NCI-H1694 treated with DMSO at 0.1 percent for 48 hours (cell line): ENCODE measurements at places on chromosomes 2 and 18.
A peak's percentile ranks its signal among the peaks of the same experiment; 100 is the strongest.

DNA sequence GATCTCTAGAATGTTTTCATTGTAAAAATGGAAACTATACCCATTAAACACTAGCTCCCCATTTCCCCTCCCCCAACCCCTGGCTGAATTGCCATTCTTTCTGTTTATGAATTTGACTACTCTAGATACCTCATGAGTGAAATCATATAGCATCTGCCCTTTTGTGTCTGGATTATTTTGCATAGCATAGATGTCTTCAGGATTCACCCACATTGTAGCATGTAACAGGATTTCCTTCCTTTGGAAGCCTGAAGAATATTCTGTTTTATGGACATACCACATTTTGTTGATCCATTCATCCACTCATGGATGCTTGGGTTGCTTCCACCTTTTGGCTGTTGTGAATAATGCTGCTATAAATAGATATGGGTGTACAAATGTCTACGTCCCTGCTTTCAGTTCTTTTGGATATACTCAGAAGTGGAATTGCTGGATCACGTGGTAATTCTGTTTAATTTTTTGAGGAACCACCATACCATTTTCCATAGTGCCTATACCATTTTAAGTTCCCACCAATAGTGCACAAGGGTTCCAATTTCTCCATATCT is 7.7 kb upstream of the ASB1 start:
- DNase-seq: no peak

- no peak for DNase-seq
Measured at GRCh38 chr2:207898354-207898695, 127.0 kb downstream of the PLEKHM3 start.

DNA sequence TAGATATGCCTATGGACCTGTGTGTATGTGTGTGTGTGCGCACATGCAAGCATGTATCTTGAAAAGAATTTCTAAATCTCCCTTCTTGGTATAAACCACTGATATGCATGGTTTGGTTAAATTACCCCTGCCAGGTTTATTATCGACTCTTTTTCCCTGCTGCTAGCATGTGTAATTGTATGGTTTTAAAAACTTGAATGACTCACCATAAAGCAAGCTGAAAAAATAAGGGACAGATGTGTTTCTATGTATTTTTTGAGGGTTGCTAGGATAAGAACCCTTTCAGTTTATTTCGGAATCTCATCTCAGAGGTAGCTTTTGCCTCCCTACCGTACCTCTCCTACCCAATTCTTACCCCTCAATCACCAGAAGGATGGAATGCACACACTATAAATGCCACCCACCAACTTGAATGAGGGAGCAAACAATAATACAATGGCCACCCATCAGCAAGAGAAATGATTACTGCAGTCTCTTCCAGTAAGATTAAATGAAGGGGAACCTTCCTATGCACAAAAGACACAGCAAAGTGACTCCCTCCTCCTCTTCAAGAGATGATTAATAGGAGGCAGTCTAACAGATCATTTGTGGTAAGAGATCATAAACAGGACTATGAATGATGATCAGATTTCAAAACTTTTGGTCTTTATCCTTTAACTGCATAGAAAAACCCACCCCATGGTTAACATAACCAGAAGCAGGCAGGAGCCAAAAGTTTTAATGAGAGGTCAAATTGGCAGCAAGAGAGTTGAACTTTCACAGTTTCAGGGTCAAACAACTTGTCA is 357.2 kb downstream of the SATB2 start:
- DNase-seq: peak; percentile 83

GRCh38 chr2:217714287-217714751 is 288.5 kb downstream of the TNS1 start:
- DNase-seq: no peak

- DNase-seq: no peak
Measured at GRCh38 chr2:3036432-3037125, 341.0 kb downstream of the EIPR1 start.

- no peak for DNase-seq
Measured at GRCh38 chr2:47697000-47697601, 85.8 kb upstream of the MSH6 start.

DNA sequence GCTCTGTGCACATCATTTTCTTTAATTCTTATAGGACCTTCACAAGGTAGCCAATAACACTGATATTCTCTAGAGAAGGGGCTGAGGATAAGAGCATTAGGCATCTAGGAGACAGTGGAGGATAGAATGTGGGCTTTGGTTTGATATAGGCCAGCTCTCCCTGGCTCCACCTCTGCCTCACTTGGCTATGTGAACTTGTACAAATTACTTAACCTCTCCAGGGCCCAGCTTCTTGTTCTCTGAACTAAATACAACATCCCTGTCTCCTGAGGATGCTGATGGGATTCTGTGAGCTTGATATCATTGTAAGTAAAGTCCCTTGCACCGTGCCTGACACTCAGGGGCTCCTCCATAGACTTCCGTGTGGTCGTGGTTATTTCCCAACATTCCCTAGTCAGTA is 87.3 kb downstream of the ACOXL start:
- no peak for DNase-seq

- DNase-seq: no peak
Measured at GRCh38 chr2:175399326-175399725, 217.8 kb upstream of the ATP5MC3 start.

DNA sequence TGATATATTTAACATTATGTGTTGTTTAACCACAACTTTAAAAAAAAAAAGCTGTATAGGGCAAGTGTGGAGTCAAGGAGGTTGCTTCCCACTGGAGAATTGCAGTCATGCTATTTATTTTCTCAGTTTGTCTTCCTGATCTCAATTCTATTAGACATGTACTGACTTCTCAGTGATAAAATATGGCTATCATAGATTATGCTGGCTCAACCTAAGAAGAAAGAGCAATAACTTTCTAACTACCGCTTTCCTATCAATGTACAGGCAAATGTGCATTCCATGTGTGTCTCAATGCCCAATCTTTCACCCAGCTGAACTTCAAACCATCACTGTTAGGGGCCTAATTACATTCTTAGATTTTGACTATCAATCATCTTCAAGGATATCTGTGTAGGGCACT is 201.4 kb downstream of the CTNNA2 start:
- DNase-seq: no peak

DNA sequence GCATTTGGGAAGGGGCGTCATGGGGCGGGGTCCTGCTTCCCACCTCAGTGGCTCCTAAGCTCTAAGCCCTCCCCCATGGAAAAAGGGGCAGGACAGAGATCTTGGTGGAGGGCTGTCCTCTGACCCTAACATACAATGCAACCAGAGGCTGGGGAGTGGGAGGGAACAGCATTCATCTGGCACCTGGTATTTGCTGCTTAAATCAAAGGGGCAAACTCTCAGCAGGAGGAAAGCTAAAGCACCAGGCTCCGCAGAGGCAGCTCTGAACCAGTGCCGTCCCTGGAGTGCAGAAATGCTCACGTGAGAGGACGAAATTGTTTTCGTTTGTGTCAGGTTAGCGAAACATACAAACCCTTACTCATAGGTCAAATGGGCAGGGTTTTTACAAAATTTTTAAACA is 92.7 kb upstream of the PXDN start:
- no peak for DNase-seq

DNA sequence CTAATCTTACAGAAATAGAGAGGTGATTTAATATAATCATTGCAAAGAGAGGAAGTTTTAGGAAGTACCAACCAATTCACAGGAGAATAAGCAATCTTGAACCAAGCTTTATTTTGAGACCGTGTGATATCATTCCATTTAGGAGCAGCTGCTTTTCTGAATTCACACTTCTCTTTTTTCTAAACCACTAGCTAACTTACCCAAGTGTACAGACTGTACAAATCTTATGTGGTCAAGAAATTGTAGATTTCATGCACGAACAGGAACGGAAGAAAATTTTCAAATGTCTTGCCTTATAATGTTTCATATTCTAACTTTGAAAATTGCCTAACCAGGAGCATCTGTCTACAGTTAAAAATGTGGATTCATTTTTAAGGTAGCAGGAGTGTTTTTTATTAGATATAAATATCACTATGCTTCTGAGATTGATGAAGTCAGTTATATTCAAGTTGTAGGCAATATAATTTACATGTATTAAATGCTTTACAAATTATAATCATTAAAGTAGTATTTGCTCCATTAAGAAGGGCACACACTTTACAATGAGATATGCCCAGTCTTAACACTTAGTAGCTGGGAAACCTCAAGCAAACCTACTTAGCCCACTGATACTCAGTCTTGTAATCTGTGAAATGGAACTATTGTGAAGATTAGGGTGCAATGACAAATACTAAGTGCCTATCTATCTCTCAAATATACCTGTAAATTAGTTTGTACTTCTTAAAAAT is 302.2 kb upstream of the STON1 start:
- no peak for DNase-seq
